Upper lobe of right lung (tissue), 1 donor: ENCODE measurements at places on chromosomes 7 and 10. TPM values are rescaled to one million over a fixed set of nuclear protein-coding genes. Genes with fewer than 3 reads are reported as not detected.

GRCh38 chr7:19560111-19560883, 148.5 kb downstream of the POLR1F start:
- H3K4me1 ChIP-seq, result no peaks in the 10 kb centered on the region
- H3K27me3 ChIP-seq, result no peaks in the 10 kb centered on the region
- H3K4me3 ChIP-seq, result no peak overlapping the region
- no peak overlapping the region for H3K27ac ChIP-seq
- no peak for DNase-seq
- H3K36me3 ChIP-seq, result no peaks in the 10 kb centered on the region

GRCh38 chr7:110386006-110386405, 704.9 kb upstream of the LRRN3 start:
- DNase-seq, result no peak
- no peak overlapping the region for H3K4me3 ChIP-seq
- no peak overlapping the region for H3K27ac ChIP-seq
- no peaks in the 10 kb centered on the region for H3K4me1 ChIP-seq
- no peaks in the 10 kb centered on the region for H3K36me3 ChIP-seq

- no peaks in the 10 kb centered on the region for H3K4me1 ChIP-seq
- H3K27me3 ChIP-seq, result no peaks in the 10 kb centered on the region
- DNase-seq, result no peak
Observed at GRCh38 chr7:115654384-115655214, 376.0 kb downstream of the TFEC start.

- no peaks in the 10 kb centered on the region for H3K36me3 ChIP-seq
- H3K4me1 ChIP-seq, result no peaks in the 10 kb centered on the region
Observed at GRCh38 chr10:97159646-97160305, 26.0 kb downstream of the SLIT1 start.

DNA sequence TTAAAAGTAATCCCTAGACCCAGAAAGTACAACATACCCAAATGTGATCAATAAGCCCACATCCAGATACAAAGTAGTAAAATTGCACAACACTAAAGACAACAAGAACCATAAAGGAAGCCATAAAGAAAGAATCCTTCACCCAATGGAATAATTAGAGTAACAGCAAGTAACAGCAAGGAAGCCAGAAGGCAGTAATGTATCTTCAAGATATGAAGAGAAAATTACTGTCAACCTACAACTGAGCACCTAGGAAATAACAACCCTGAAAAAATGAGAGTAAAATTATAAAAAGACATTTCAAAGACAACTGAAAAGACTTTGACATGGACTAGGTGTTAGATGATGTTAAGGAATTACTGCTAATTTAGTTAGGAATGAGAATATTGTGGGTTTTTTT, 60.5 kb downstream of the CNOT4 start:
- DNase-seq, result no peak
- H3K27ac ChIP-seq, result no peak overlapping the region
- H3K4me3 ChIP-seq, result no peak overlapping the region
- no peaks in the 10 kb centered on the region for H3K27me3 ChIP-seq
- H3K36me3 ChIP-seq, result no peaks in the 10 kb centered on the region
- H3K4me1 ChIP-seq, result peaks cover 7% of the 10 kb centered on the region

Gene CHCHD1
- 19.4 TPM for total RNA-seq

Gene MCMBP
- 54.7 TPM for total RNA-seq

Gene DMTF1
- 82.8 TPM for total RNA-seq

Gene NRG3
- 2.3 TPM for total RNA-seq

GRCh38 chr10:81722399-81722798, 152.6 kb upstream of the NRG3 start:
- no peaks in the 10 kb centered on the region for H3K36me3 ChIP-seq
- DNase-seq, result no peak
- H3K4me3 ChIP-seq, result no peak overlapping the region
- no peak overlapping the region for H3K27ac ChIP-seq
